ENCODE measurements at places on chromosomes 2 and 18.
A peak's percentile ranks its signal among the peaks of the same experiment; 100 is the strongest.

GRCh38 chr2:24472416-24472815 is 18.6 kb upstream of the NCOA1 start:
- no peak for DNase-seq

GRCh38 chr18:12455496-12455895 is 47.8 kb downstream of the PRELID3A start:
- DNase-seq = no peak

DNA sequence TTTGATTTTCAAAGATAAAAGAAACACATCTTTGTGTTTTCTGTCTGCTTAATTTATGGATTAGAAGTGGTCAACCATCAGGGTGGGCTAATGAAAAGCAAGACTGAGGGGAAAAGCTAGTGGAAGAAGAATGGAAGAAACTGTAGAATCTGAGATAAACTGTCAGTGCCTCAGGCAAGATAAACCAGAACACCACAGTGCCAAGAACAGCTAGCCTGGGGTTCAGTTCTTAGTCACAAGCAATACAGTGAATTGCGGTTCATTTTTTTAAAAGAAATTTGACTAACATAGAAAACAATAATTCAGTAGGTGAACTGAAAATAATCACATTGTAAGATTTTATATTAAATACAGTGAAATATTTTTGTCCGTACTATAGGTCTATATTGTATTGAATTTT is 22.0 kb upstream of the LNPK start:
- peak; percentile 55 for DNase-seq

GRCh38 chr2:120930864-120931263 is 195.2 kb downstream of the GLI2 start:
- DNase-seq = no peak

GRCh38 chr2:102317715-102318114 is 6.4 kb downstream of the IL1RL1 start:
- DNase-seq = no peak

DNA sequence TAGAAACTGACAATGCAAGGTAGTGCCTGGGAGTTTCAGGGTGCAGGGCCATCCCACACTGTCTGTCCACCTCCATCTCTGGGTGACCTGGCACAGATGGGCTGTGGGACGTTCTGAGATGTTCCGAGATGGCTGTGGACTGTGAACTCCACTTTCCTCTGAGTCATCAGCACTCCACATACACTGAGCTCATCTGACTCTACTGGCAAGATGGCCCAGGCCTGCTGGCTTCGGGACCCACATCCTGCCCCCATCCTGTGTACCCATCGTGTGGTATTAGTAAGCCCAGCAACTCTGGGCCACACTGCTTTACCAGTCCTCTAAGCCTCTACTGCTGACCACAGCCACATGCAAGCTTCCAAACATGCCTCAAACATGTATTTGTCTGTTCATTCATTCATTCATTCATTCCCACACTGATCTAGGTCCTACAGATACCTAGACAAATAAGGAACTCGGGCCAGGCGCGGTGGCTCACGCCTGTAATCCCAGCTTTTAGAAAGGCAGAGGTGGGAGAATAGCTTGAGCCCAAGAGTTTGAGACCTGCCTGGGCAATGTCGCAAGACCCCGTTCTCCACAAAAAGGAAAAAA is 124.8 kb upstream of the CXCR4 start:
- DNase-seq = no peak

- DNase-seq = peak; percentile 90
Measured at GRCh38 chr2:99918389-99918788, 224.0 kb downstream of the AFF3 start.

DNA sequence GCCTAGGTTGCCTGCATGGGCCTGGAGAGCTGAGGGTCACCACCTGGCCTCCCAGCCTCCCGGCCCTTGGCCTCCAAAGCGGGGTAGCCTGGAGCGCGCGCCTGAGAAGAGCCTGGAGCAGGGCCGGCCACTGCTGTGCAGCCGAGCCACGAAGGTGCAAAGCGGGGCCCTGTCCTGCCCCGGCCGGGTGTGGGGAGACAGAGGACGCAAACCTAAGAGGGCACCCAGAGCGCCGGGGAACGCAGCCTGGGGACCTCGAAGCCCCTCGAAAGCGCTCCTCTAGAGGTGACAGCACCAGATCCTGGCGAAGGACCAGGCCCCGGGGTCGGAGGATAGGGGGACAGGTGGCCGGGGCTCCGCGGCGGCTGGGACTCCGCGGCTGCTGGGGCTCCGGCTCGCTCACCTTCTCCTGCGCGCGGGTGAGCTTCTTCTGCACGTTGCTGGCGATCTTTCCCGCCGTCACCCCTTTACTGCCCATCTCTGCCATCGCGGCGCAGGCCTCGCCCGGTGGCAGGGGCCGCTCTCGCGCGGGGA is 430 bp downstream of the BIN1 start:
- no peak for DNase-seq
